ENCODE measurements at places on chromosomes 6 and 20.

DNA sequence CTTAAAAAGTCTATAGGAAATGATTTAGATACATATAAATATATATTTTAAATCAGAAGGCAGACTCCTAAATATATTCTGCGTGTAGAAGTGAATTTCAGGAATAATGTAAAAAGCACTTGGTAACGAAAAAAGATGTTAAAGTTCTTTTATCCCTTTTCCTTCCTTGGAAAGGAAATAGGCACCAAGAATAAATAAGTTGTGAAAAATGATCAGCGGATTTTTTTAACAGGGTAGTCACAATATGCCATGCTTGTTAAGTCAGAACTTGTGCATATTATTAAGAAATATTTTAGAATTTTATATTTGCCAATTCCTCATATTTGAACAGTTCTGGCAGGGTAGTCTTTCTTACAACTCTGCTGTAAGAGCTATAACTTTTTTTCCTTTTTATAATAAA is 173.8 kb downstream of the CD83 start:
- no peak for DNase-seq

DNA sequence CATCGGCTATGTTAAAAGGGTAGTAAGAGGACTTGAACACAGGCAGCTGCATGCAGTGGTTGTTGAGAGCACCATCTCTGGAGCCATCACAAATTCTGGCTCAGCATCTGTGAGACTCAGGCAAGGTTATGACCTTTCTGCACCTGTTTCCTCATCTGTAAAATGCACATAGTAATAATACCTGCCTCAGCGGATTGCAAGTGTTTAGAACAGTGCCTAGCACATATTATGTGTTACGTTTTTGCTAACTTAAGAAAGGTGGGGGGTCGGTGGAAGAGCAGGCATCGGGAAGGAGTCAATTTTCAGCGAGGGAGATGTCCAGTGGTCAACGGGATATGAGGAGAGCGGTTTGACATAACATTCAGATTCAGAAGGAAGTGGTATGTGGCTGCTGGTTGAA is 2.9 kb downstream of the LY6G5C start:
- DNase-seq: no peak

DNA sequence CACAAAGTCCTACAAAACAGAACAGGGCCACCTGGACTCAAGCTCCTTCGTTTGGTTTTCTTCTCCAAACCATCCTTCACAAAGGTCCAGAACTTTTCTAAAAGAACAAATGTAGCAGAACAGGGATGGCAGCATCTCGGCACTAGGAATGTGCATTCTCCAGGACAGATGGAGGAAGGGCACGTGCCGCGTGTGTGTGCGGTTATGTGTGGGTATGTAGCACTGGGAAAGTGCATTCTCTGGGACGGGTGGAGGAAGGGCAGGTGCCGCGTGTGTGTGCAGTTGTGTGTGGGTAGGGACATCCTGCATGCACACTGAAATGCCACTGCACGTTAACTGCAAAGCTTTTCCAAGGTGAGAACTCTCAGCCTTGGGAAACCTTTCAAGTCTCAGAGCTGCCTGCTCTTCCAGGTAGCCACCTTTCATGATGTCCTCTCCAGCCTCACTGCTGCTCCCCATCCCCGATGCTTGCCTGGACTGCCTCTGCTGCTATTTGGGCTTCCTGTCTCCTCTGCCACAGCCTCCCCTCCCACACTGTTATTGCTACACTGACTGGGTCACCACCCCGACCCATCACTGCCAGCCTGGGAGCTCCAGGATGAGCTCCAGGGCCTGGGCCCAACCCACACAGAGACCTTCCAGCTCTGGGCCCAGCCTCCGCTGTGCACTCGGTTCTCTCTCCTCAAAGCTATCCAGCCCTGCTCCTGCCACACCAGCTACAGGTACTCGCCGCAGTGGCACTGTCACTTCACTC is 47.6 kb downstream of the EZR start:
- no peak for DNase-seq

- DNase-seq: no peak
Observed at GRCh38 chr6:133551436-133551835, 310.3 kb downstream of the EYA4 start.

- no peak for DNase-seq
Observed at GRCh38 chr6:27031302-27031701, 216.2 kb upstream of the PRSS16 start.

DNA sequence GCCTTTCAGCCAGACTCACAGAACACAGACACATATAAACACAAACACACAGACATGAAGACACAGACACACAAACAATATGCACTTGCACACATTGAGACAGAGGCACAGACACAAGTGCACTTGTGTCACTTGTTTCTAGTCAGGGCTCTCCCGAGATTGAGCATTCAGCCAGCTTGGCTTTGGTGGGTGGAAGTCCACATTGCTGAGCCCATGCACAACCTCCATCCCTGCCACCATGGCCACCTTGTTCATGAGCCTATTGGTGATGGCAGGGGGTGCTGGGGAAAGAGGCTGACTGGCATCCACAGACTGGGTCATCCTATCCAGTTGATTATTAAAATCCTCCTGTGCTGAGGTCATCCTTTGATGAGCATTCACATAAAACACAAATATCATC is 11.5 kb upstream of the CST7 start:
- no peak for DNase-seq

DNA sequence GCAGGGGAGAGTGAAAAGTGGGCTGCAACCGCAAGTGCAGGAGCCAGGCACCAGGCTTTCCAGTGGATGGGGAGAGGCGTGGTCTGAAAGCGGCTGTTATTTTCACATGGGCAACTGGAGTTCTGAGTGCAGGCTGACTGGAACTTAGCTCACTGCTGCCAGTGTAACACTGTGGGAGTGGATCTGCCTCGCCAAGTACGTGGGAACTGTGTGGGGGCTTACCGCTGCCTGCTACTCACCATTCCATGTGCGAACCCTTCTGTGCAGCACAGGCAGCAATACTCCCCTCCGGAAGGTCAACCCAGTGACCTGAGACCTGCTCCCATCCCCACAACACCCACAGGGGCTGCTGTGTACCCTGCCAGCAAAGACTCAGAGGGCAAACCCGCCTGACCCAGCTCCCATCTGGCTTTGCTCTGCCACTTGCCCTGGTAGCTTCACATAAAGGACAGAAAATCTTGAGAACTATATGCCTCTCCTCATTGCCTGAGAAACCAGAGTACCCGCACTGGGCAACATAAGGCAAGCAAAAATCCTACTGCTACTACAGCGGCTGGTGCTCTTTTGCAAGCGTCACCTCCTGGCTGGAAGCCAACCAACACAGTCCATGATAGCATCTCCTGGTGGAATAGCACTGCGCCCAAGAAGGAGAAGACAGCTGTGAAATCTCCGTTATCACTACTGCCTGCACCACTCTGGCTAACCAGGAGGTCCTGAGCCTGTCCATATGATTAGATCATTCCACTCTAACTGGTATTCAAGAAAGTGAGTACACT is 54.4 kb upstream of the SIRPG start:
- DNase-seq: no peak

- no peak for DNase-seq
Observed at GRCh38 chr6:11754625-11755271, 23.9 kb downstream of the ADTRP start.

DNA sequence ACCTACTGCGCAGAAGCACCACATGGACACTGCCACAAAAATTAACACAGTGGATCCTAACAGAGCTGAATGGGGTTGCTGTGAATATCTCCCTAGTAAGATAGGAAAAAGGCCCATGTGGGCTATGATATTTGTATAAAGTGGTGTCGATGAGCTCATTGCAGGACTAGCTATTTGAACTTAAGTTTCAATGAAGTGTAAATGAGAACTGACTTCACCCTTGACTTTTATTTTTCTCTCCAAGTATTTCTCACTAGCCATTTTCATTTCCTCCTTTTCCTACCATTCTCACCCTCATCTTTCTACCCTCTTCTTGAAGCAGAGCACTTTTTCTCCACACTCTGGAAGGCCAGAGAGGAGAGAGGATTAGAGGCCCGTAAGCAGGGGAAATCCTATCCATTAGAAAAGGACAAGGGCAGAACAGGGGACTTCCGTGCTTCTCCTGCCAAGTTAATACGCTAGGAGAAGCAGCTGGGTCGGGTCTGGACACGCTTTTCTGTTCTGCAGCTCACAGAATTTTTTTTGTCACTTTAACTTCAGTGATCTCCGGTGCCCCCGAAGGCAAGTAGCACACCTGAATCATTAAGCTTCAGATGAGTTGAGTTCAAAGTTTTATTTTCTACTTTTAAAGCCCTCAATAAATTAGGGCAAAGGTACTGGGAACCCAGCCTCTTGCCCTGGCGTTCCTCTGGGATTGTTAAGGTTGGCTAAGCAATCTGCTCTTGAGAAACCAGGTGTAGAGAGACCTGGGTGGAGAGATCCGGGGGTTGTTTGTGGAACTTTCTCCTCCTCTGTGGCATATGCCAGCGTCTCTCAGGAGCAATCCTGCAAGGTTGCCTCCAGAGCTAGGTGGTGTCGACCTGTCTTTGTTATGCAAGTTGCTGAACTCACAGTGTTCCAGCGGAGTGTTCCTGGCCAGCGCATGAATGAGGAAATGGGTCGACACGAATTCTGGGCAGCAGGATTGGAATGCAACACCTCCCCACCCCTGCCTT is 56.2 kb upstream of the ARID1B start:
- no peak for DNase-seq

All from T-helper 2 cell (primary cell).